ENCODE measurements at places on chromosomes 16 and 17.

GRCh38 chr16:87515475-87516330, 22.9 kb upstream of the ZCCHC14 start:
- no peak for DNase-seq

GRCh38 chr17:72560303-72561247, 439.8 kb downstream of the SOX9 start:
- DNase-seq: peak; percentile 24

- DNase-seq: no peak
These were observed 2.5 kb downstream of the TUBB3 start for GRCh38 chr16:89925596-89926079.

- DNase-seq: no peak
These were observed 4.9 kb downstream of the IQCK start for GRCh38 chr16:19722981-19723380.

All from activated T-cell treated with anti-CD3 and anti-CD28 coated beads for 24 hours (primary cell).